ENCODE measurements at places on chromosomes 11 and 22. TPM values are rescaled to one million over a fixed set of nuclear protein-coding genes. Genes with fewer than 3 reads are reported as not detected.

The COX8A gene
- 824 TPM for polyA plus RNA-seq

The HEPHL1 gene
- polyA plus RNA-seq: not detected

The MMP12 gene
- 2.0 TPM for polyA plus RNA-seq

The ARHGAP8 gene
- polyA plus RNA-seq: 0.05 TPM

The CBLIF gene
- polyA plus RNA-seq: not detected

The SLC37A2 gene
- polyA plus RNA-seq: 0.44 TPM

The PANX3 gene
- not detected for polyA plus RNA-seq

DNA sequence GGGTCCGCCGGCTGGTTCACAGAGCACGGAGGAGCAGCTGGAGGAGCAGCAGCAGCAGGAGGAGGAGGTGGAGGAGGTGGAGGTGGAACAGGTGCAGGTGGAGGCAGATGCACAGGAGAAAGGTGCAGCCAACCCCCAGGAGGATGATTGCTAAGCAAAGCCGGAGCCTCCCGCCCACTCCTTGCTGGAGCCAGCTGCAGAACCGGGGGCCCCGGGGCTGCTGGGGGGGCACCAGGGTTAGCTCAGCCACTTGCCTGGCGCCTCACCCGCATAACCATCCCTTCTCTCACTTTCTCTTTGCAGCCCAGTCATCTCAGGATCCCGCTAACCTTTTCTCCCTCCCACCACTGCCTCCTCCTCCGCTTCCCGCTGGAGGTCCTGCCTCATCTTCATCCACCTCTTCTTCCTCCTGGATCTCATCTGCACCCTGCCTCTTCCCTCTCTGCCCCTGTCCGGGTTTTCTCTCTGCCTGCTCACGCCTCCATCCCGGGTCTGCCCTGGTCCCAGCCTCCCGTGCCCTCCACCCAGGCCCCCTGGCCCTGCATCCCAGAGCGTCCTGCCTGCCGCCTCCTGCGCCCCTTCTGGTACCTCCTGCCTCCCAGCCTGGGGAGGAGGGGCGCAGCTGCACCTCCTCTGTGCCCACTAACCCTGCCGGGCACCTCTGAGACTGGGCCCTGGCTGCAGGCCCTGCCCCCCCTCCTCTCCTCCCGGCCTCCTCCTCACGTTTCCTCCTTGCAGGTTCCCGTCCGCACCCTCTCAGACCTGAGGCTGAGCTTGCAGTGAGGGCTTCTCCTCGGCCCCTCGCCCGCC is 9.5 kb downstream of the KCTD17 start:
- DNase-seq: no peak

DNA sequence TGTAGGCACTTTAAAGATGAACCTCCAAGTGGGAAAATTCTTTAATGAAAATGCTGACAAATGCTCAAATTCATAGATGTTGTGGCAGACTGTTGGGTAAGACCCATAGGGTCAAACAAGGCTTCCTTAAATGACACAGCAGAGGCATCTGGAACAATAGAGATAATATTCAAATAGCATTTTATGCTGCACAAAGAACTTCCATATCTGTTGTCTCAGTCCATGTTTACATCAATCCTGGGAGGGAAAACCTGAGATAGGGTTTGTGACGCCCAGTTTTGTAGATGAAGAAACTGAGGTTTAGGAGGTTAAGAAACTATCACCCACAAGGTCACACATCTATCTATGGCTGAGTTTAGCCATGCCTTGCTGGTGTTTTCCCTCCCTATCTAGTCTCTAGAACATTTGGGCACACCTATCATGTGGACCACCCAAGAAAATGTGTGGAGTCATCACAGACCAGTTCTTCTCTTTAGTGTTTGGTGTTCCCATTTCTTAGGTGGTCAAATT is 106.4 kb downstream of the EHF start:
- no peak for DNase-seq

- DNase-seq: no peak
Measured at GRCh38 chr11:131561501-131561900, 191.1 kb downstream of the NTM start.

- no peak for DNase-seq
Measured at GRCh38 chr11:77244277-77245027, 57.0 kb downstream of the GDPD4 start.

DNA sequence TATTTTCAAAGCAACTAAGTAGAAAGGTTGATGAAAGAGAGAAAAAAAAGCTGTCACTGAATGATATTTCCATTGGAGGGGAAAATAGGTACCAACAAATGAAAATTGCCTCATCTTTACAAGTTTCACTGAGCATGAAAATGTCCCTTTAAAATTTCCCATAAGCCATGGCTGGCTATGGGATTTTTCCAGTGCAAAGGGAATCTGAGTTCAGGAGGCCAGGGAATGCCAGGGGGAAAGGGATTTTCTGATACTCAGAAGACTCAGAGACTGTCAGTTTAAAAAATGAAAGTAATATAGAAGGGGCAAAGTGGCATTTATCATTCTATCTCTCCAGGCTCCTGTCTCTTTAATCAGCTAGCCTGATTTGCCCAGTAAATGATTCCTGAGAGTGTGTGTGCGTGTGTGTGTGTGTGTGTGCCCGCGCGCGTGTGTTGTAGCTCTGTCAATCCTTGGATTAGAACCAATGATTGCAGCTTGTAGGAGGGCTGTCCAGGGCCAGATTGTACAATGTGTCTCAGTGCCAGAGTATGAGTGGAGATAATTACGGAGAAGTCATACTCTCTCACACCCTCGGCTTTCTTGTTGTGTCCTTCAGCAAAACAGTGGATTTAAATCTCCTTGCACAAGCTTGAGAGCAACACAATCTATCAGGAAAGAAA is at the start of gene NTM:
NTM (plus strand) TSS at position 526 of the 662 bp plus-strand sequence.
- DNase-seq: peak; percentile 57

DNA sequence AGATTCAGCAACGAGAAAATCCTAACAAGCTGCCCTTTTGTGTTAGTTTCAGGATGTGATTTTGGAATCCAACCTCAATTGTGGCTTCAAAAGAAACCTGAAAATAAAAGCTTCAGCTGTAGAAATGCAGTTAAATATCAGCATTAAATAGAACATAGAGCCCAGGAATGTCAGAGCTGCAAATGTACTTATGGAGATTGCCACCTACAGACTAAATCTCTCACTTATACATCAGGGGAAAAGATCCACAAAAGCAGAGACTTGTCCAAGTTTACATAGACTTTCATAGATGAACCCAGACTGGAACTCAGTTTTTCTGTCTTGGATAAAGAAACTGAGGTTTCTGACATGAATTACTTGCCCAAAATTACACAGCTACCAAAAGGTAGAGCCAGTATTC is 446.6 kb downstream of the DLG2 start:
- no peak for DNase-seq

DNA sequence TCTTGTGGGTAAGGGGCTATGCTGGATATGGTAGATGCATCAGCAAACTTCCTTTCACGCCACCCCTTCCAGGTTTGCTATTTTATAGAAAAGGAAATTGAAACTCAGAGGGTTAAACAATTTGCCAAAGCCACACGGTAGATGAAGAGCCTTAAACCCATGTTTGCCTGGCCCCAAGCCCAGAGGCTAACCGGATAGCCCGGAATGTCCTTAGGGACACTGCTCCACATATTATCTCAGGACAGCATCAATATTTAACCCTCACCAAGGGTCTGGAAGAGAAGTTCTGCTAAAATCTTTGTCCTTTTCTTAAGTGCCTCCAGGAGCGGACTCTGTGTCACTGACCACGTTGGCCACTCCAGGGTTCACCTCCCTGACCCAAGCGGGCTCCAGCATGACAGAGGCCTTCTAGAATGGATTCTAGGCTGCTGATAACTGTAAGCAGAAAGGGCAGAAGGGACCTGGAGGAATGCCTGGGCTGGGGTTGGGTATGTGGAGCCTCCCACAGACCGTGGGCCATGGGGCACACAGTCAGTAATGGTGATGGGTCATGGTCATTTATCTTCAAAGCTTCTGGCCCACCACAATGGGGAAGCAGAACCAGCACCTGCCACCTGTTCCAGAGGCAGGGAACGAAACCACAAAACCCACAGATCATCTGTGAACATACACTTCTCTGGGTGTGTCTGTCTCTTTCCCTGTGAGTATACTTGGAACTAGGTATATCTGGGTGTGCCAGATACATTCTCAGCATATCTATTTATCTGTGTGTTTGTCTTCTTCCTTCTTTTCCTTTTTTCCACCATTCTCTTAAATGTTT is 5.4 kb upstream of the TMEM86A start:
- DNase-seq: no peak

DNA sequence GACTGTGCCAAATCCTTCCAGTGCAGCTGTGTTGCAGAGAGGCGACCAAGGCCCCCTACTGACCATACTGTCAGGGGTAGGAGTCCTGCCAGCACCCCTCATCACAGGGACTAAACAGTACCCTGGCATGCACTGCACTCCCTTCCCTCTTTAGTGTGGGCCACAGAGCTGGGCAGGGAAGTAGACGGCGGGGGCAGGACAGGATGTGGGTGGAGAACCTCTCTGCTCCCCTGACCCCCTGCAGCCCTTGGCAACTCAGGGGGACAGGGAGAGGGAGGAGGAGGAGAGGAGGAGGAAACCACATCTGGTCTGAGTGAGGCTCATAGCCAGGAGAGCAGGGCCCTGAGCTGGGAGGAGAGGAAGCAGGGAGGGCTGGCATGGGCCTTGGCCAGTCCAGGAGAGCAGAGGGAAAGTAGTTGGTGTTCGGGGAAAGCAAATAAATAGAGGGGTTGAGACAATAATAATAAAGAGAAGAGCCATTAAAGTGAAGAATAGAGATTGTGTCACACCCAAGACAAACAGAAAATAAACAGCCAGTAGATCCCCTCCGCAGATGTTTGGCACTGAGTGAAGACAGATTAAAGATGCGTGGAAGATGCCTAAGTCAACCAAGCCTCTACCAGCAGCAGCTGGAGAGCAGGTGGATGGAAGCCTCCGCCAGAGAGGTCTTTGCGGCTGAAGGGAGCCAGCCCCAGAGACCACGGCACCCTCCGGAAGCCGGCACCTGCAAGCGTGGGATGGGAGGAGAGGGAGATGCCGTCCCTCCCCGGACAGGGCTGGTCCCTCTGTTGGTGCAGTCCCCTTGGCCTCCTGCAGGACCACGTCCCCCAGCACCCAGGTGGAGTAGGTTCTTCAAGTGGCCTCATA is 61.5 kb downstream of the RPUSD4 start:
- DNase-seq: no peak

DNA sequence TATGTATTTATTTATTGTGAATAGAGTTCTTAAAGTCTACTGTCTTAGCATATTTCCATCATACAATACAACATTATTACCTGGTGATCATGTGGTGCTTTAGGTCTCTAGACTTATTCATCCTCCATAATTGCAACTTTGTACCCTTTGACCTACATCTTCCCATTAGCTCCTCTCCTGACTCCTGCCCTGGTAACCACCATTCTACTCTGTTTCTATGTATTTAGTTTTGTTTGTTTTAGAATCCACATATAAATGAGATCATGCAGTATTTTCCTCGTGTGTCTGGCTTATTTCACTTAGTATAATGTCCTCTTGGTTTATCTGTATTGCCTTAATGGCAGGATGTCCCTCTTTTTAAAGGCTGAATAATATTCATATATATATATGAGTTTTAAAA is 22.7 kb downstream of the NCAM1 start:
- no peak for DNase-seq

- no peak for DNase-seq
Measured at GRCh38 chr11:113567097-113567496, 91.9 kb upstream of the DRD2 start.

GRCh38 chr11:130145975-130146776 is 13.4 kb upstream of the ST14 start:
- DNase-seq: no peak

- DNase-seq: no peak
Measured at GRCh38 chr22:44667829-44668189, 34.2 kb upstream of the PRR5 start.

GRCh38 chr11:26994631-26995095 is 751 bp downstream of the FIBIN start:
- DNase-seq: no peak

DNA sequence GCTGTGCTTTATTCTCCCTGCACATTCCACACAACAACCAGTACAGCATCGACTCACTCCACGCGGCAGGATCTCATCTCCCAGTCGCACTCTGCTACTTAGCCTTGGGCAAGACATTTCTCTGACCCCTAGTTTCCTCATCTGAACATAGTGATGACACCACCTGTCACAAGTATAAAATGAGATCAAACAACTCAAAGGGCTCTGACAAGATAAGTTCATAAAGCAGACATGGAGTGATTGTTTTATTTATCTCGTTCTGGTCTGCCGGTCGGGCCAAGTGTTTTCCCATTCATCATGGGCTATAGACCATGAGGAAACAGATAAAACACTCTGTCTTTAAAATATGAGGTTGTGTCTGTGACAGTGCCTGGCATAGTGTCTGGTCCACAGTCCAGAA is 35.0 kb downstream of the DSCAML1 start:
- DNase-seq: peak; percentile 74

GRCh38 chr11:12376259-12377081 is 901 bp upstream of the PARVA start:
- DNase-seq: no peak

DNA sequence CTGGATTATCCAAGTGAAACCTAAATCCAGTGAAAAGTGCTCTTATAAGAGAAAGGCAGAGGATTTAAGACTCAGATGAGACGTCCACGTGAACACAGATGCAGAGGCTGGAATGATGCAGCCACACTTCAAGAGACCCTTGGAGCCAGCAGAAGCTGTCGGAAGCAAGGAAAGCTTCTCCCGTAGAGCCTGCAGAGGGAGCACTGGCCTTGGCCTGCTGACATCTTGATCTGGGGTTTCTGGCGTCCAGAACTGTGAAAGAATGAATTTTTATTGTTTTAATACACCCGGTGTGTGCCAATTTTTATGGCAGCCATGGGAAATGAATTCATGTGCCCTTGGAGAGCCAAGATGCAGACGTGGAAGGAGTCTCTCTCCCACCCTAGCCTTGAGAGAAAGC is 407.0 kb upstream of the B3GAT1 start:
- DNase-seq: no peak

DNA sequence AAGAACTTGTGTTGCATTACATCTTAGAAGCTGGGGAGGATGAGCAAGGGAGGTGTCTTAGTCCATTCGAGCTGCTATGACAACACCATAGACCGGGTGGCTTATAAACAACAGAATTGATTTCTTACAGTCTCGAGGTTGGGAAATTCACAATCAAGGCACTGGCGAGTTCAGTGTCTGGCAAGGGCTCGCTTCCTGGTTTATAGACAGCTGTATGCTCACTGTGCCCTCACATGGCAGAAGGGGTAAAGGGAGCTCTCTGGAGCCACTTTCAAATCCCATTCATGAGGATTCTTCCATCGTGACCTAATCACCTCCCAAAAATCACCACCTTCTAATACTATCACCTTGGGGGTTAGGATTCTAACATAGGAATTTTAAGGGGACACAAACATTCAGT is 150.0 kb upstream of the NECTIN1 start:
- DNase-seq: no peak

DNA sequence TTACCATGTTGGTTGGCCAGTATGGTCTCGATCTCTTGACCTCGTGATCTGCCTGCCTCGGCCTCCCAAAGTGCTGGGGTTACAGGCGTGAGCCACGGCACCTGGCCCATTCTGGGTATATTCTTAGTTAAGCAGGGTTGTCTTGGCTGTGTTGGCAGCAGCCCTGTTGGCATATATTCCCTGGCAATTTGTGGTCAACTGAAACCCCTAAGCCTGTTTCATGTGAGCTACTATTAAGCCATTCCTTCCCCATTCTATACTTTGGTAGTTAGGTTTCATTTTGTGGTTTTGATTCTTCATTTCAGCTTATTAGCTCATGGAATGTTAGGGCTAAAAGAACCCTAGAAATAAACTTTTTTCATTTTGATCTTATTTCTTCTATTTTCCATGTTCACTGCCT is 22.2 kb upstream of the IL18BP start:
- no peak for DNase-seq

GRCh38 chr22:38417252-38418060 is 37.5 kb downstream of the KCNJ4 start:
- no peak for DNase-seq

All from SK-N-SH (cell line).